Stimulated activated CD4-positive, alpha-beta T cell treated with anti-CD3 and anti-CD28 coated beads, Interleukin-1b, Interleukin-23, amount 100 ng/mL, for 48 hours (primary cell): ENCODE measurements at places on chromosomes 11 and 22.

- DNase-seq: peak; percentile 32
Measured at GRCh38 chr11:1401656-1402221, 12.0 kb downstream of the BRSK2 start.

DNA sequence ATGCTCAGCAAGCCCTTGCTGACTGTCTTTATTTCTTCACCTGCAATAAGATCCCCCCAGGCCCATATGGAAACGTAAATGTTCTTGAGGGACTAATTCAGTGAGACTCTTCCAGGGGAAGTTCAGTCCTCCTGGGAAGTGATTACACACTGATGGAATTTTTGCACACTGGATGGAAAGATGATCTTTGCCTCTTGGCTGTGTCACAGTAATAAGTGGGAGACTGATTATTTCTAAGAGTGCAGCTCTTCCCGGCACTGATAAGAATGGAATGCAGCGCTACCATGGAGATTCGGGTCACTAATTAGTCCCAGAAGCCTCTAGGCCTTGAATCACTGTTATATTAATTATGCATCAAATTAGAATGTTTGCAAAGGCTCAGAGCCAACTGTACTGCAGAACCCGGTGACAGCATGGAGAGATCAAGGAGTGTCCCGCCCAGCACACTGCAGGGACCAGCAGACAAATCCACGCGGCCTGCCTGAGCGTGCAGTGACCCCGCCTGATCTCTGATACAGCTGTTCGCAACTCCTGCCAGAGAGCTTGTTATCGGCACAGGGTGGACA lies 178.3 kb downstream of the SNX19 start:
- no peak for DNase-seq

GRCh38 chr11:20088397-20089225 lies 71.7 kb downstream of the DBX1 start:
- DNase-seq: no peak

- no peak for DNase-seq
Measured at GRCh38 chr22:20758688-20759087, 15.2 kb upstream of the SERPIND1 start.

DNA sequence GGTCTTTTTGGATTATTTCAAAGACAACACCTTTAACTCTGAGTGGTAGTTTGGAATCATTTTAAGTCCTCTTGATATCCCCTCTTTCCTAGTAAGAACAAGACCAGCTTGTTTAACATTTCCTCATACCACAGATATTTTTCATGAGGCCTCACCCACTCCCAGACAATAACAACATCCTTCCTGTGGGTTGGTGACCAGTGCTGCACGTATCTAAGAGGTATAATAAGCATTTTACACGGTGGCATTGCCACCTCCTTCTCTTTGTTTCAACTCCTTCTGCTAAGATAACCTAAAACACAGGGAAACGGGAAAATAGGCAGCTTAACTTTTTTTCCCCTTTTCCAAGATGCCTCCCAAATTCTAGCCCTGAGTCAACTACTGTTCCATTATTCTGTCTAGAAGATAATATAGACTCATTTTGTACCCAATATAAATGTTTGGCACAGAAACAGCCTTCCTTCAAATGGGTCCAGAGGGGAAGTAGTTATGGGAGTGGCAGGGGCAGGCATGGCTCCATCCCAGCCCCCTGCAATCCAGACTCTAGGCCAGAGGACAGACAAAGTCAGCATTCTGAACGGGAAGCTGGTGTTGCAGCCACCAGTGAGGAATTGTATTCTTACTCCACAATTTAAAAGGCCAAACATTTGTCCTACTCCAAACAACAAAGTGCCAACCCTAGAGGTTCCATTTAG lies 28.5 kb downstream of the MAML2 start:
- DNase-seq: no peak

DNA sequence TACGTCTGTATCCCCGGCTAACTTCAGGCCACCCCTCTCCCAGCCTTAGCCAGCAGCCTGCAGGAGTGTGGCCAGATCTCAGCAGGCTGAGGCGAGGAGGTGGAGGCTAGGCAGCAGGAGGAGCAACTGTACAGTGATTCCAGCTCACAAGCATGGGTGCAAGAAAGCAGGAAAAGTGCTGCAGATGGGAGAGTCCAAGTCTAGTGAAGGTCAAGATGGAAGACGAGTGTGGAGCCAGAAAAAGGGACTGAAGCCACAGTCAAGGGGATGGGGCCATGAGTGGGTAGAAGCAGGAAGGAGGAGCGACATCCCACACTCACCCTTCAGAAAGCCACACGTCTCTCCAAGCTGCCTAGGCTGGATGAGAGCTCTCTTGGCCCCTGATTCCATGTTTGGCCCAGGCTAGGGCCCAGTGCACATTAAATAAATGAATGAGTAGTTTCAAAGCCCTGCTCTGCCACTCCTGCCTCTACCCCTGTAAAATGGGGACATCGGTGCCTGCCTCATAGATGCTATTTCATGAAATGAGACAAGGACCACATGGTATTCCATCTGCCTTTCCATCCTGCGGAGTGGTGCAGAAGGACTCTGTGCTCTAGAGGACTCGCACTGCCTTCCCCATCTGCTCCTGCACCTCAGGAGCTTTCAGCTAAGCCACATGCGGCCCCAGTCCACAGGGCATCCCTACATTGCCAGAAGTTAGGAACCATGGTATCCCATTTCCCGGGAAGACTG lies 2.9 kb downstream of the YDJC start:
- no peak for DNase-seq

DNA sequence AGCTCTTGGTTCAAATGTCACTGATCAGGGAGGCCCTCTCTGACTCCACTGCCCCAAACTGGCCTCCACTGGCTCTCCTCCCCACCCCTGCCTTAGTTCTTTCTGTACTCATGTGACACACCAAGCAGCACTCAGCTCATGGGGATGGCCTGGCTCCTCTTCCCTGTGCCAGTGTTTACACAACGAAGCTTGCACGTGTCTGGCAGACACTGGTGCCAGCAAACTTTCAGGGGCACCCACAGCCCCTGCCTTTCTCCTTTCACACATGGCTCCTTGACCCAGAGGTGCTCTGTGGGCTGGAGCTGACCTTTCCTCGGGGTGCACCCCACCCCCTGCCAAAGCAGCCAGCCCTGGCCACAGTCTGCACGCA lies 37.6 kb upstream of the PARVG start:
- DNase-seq: no peak

- DNase-seq: no peak
Measured at GRCh38 chr11:59025097-59025496, 61.0 kb upstream of the GLYATL1B start.

DNA sequence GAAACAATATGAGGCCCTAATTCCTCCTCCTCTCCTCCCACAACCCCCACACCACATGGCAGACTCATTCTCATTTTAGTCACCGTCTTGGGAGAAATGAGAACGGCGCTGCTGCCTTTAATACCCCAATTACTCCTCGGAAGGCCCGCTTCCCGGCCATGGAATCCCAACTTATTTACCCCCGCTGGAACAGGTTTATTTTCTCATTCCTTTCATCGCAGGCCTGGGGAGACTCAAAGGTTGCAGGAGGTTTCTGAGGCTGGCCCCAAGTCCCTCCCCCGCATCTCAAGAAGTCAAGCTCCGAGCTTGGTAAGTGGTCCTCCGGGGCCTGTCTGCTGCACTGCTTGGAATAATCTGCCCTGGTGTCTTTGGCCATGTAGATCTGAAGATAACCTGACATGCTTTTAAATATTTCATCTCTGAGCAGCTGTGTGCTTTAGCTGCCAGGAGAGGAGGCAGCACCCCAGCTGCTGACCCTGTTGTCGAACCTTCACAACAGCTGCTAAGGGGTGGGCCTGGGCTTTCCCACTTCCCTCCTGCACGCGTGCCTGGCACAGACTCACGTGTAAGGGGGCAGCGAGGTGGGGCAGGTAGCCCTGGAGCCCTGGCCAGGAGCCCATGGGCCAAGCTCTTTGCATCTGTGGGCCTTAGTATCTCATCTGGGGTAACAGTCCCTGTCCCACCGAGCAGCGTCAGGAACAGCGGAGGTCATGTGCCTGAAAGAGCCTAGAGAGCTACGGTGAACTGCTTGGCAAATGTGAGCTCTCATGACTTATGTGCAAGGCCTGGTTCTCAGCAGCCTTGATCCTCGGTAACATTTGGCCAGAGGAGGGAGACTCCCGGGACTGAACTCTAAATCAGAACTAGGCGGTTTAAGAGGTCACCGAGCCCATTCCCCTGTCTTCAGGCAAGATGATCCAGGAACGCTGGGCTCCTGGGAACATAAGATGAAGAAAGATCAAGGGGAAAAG lies 164.6 kb downstream of the ST3GAL4 start:
- no peak for DNase-seq

GRCh38 chr11:23063276-23063675 lies 203.0 kb upstream of the CCDC179 start:
- no peak for DNase-seq

DNA sequence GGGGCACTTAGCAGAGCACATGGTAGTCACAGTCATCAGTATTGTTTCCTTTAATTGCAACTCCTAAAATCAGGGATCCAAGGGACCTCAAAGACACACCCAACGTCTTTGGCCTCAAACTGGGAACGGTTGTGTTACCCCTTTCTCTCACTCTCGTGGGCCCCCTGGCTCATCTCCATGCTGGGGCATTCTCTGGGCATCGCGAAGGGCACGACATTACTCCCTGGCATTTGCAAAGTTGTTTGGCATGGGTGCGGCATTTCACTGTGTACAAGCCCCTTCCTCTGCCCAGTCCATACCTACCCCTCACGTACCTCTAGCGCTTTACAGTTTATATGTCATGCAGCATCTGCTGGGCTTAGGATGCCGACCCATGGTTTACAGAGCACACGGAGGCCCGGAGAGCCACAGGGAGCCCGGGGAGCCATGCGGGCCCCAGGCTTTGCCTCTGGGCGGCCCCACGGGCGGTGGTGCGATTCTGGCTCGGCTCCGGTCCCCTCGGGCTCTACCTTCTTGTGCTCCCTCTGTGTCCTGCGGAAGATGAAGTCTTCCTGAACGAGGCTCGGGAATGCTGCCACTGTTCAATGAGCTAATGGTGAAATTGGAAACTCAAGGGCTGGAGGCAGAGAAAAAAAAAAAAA lies 21.9 kb upstream of the CACNG2 start:
- no peak for DNase-seq

DNA sequence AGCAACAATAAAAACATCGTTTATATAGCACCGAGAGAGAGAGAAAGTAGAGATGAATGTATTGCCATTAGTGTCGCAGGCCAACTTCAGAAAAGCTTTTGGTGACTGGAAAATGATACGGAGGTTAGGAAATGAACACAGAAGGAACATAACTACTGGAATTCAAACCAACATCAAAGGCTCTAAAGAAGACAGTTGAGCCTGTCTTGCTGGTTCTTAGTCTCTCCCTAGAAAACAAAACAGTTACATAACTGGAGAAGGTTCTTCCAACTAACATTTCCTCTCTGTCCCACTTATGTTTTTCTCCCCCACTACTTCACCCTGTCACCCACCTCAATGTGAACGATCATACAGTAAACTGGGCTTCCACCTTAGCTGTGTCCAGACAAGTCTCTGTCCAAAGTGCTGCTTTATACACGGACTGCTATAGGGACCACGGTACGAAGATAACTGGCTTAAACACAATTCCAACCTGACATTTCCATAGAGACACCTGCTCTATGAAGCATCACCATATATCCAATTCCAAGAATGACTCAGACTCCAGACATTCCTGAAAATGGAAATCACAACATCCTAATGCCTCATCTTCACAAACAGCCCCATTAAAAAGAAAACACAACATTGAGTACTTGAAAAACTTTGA lies 85.2 kb upstream of the ARHGAP32 start:
- no peak for DNase-seq

- no peak for DNase-seq
Measured at GRCh38 chr11:130840679-130841078, 75.6 kb downstream of the SNX19 start.

DNA sequence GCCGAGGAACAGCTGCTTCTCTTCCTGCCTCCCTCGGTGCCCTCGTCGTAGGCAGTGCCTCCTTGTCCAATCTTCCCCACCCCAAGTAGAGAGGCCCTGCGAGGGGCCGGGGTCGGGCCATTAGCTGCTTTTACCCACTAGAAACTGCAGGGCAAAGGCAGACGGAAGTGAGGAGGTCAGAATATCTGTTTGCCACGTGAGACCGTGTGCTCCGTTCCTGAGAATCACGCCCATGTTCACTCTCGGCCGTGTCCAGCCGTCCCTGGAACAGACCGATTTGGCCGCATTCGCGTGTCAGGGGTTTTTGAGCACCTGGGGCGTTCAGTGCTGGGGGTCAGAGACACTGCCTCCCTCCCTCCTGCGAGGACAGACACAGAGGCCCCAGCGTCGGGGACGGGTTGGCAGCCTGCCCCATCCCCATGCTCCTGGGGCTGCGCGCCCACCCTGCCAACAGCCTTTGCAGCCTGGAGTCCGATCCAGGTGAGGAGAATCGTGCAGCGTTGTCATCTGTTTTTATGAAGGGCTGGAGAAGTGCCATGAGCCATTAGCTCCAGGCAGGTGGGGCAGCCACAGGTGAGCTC lies 982.2 kb downstream of the BRD1 start:
- no peak for DNase-seq

- DNase-seq: no peak
Measured at GRCh38 chr11:66970371-66970806, 4.7 kb upstream of the C11orf86 start.

DNA sequence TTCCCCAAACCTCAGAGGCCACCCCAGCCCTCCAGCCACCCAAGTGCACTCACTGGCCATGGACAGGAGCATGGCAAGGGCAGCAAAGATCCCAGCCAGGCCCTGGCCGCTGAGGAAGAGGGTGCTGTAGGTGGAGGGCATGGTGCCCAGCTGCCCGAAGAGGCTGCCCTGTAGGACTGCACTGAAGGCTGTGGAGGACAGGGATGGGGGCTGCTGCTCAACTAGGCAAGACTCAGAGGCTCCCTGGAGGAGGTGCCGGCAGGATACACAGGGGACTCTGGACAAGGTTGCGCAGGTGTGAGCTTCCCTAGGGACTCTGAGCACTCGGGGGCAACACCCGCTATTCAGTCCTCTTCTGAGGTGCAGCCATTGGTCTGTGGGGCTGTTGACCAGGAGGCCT lies 3.1 kb downstream of the SLC29A2 start:
- no peak for DNase-seq

DNA sequence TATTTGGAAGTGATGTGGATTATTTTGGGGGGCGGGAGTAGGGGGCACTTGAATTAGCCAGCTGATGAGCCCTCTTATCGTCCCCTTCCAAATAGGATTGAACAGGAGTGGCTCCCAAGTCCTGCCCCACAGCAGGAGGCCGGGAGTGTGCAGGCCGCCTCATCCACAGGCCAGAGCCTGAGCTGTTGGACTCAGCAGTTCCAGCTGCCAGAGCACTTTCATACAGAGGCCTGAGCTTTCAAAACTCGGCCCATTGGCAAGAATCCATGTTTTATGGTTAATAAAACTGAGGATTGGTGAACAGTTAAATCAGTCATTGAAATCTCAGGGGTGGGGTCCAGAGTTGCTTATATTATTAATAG lies 9.6 kb downstream of the FAM118A start:
- no peak for DNase-seq
